ENCODE measurements at places on chromosomes 3 and 15.

GRCh38 chr3:126026277-126026751 is 57.3 kb downstream of the ROPN1B start:
- no peak for DNase-seq

- DNase-seq: no peak
Observed at GRCh38 chr3:62653796-62654195, 221.4 kb downstream of the CADPS start.

DNA sequence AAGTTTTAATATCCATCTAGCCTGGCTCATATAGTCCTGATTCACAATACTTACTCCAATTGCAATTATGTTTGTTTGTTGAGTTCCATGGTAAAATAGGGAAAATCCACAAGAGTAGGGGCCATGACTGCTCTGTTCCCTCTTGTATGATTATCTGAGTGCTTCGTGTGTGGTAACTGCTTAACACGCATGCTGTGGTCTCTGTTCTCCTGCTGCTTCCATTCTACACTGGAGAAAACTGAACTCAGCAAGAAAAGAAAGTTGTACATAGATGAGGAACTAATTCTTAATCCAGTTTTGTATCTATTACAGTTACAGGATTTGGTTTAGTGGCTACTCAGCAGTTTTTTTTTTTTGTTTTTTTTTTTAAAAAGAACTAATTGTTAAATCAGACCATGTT is 223.0 kb upstream of the SATB1 start:
- no peak for DNase-seq

DNA sequence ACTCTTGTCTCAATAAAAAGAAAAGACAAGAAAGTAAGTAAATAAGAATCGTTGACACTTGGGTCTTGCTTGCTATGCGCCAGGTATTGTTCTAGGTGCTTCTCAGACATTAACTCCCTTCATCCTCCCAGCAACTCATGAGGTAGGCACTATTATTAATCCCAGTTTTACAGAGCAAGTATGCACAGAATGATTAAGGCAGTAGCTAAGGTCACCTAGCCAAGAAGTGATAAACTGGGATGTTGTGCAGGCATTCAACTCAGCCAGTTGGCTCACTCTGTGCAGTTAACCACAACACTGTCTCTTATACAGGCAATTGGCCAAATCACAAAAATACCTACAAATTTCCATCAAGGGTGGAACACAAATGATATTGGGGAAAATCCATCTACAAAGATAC is 1.7 kb upstream of the C3orf33 start:
- DNase-seq: no peak

GRCh38 chr3:170350515-170351413 is 6.8 kb upstream of the SKIL start:
- no peak for DNase-seq

GRCh38 chr15:76495487-76495886 is 158.9 kb downstream of the ISL2 start:
- DNase-seq: no peak

DNA sequence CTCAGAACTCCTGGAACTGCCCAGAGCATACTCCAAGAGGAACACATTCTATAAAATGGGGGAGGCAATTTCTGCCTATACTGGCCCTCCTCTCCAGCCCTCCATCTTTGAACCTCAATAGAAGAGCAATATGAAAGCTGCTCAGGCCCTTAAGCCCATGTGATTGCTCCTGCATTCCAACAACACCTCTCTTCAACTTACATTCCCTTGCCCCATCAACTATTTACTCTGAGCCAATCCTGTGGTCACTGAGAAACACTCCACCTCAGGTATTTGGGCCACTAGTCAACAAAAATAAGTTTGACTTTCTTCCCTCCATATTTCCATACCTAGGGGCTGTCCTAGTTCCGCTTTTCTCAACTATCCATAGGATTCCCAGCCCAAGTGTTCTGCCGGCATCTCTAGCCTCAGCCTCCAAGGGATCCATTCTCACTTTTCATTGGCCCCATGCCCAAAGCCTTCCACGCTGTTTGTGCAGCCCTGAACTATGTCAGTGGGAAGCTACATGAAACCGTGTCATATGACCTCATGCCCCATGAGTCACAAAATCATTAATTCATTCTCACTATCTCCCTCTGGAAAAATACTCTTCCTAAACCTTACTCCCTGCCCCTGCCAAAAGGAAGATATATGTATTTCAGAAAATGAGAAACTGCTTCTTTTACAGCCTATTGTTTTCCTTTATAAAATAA is 61.6 kb downstream of the GJD2 start:
- no peak for DNase-seq

DNA sequence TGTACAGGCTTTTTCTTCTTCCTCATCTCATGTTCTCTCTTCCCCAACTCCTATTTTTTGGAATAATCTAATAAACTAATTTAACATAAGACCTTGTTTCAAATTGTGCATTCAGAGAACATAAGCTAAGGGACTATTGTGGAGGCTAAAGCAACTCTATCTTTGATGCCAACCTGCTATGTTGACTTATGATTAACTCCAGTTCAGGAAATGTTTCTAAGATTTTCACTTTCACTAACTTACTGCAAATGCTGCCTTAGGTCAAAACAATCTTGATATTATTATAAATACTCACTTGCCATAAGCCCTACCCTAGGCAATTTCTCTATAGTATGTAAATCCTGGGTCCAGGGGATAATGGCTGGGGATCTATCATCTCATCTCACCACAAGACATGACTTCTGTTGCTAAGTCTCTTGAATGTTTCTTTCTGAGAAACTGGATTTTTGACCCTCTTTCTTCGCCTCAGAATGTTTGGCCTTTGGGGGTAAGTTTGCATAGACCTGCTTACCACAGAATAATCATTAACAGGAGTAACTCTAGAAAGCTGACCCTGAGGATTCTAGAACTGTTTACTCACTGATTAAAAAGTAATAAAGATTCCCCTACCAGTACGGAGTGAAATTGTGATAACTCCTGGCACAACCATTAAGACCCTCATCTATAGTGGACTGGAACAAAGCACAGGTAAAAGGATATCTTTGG is 768.1 kb downstream of the GBE1 start:
- DNase-seq: no peak

DNA sequence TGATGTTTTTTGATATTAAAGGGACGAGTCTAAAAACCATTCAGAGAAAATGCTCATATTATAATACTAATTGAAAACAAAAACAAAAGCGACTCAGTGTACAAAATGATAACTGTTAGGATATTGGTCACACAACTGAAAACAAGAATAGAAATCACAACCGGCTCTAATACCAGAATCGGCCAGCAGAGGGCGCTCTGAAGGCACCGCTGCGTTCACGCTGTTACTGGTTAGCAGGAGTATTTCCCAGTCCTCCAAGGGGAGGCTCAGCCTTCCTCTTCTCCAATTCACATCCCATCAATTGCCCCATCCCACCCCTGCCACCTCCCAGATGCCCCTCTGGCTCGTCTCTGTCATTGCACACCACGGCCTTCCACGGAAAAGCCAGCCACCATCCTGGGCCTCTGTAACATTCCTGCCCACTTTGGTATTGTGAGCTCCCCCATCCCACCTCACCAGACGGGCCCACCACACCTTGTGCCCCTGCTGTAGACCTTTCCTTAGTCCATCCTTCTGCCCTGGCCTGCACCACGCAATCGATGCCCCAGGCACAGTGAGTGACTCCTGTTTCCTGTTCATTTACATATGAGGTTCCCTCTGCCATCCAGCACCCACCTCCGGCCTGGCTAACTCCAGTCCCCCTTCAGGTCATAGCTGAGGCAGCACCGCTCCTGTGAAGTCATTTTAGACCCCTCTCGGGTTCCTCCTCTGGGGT is 8.5 kb downstream of the FAM107A start:
- peak; percentile 66 for DNase-seq

DNA sequence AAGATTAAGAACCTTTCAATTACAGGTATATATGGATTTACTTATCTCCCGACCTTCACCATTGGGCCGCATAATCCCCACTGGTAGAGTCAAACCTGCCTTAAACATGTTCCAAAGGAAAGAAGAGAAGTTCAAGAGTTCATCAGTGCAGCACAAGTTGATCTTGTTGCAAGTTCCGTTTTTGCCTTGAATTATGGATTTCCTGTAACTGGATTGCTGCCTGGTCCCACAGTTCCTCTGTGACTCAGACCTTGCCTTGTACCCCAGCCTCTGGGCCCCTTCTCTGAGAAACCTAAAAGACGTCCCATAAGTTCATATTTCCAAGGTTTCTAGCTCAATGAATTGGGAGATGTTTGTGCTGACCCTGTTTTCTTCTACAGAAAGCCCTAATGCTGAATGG is 112.5 kb upstream of the THBS1 start:
- DNase-seq: no peak

DNA sequence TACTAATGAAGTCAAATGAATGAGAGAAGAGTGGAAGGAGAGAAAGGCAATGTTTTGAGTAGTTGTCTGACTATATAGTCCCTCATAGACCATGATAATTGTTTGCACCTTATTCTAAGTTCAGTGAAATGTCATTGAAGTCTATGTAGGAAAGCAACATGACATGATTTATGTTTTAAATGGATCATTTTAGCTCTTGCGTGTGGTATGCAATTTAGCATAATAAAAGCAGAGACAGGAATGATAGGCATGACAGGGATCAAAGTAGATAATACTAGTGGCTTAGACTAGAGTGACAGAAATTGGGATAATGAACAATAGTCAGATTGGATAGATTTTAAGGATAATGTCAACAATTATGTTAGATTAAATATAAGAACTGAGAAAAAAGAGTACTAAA is 132.5 kb downstream of the PYDC2 start:
- no peak for DNase-seq

DNA sequence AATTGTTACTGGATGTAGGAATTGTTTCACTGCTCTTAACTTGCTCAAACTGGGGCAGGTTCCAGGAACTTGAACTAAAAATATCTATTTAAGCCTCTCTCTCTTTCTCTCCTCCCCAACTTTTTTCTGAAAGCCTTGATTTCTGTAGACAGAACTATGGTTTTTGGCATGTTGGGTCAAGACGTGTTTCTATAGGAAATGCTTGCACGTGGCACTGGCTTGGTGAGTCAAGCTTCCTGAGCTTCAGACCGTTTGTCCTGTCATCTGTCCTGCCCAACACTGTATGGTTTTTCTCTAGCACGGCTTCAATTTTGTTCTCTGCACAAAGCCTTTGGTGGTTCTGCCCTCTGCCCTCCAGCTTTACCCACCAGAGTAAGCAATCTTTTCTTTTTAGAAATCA is 13.5 kb downstream of the EAF1 start:
- DNase-seq: no peak

DNA sequence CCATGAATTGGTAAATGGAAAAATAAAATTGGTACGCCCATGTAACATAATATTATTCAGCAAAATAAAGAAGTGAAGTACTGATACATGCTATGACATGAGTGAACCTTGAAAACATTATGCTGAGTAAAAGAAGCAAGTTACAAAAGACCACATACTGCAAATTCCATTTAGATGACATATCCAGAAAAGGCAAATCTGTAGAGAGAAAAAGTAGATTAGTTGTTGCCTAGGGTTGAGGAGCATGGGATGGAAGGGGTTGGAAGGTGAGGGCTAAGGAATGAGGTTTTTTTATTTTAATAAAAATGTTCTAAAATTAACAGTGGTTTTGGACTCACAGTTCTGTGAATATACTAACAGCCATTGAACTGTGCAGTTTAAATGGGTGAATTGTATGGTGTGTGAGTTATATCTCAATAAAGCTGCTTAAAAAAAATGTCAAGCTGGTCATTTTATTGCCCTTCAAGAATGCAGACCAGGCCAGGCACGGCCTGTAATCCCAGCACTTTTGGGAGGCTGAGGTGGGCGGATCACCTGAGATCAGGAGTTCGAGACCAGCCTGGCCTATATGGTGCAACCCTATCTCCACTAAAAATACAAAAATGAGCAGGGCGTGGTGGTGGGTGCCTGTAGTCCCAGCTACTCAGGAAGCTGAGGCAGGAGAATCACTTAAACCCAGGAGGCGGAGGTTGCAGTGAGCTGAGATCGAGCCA is 8.1 kb upstream of the DLG1 start:
- no peak for DNase-seq

GRCh38 chr3:146217324-146217723 is 33.6 kb downstream of the PLSCR4 start:
- DNase-seq: no peak

DNA sequence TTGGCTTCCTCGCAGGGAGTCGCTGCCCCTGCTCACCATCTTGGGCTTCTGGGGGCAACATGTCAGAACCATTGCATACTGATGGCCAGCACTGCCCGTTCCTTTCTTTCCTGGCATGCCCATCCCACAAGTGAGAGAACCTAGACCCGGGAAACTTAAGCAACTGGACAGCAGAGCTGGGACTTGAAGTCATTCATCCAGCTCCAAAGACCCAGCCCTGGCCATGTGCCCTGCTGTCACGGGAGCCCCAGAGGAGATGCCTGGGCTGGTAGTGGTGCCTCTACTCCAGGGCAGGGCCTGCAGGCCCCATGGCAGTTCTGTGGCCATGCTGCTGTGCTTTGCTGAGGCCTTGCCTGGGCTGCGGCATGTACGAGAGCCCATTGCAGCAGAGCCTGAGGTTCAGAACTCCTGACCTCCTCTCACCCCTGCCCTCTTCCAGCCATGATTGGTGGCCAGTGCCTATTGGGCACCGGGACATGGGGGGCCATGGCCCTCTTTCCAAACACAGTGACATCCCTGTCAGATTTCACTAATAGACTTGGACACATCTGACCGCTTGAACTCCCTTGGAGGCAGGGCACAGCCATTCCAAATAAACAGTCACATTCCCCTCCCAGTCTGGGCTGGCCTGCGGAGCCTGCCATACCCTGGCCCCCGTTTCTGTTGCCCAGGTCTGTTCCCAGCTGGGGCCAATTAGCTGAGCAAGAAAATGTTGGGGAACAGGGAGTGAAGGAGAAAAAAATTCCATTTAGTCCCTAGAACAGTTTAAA is 115.9 kb downstream of the EEFSEC start:
- no peak for DNase-seq

DNA sequence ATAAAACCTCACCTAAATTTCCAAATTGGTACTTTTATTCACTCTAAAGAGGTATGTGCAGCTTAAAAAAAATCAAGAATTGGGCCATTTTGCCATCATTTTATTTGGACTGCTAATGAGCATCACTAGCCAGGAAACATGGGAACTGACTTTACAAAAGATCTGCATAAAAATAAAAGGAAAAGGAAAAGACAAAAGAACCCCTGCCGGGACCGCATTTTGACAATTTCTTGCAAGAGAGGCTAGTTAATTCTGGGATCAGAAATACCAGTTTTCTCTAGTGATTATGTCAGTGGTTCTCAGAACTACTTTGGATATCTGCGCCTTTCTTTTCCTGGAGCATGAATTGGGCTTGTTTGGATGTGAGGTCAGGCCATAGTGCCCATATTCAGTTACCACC is 289.2 kb downstream of the CHST2 start:
- DNase-seq: no peak

GRCh38 chr3:9211155-9211950 is 38.1 kb downstream of the SRGAP3 start:
- no peak for DNase-seq

Measured in natural killer cell (primary cell).